ENCODE measurements at places on chromosomes 2 and 18. TPM values are rescaled to one million over a fixed set of nuclear protein-coding genes. Genes with fewer than 3 reads are reported as not detected.

DNA sequence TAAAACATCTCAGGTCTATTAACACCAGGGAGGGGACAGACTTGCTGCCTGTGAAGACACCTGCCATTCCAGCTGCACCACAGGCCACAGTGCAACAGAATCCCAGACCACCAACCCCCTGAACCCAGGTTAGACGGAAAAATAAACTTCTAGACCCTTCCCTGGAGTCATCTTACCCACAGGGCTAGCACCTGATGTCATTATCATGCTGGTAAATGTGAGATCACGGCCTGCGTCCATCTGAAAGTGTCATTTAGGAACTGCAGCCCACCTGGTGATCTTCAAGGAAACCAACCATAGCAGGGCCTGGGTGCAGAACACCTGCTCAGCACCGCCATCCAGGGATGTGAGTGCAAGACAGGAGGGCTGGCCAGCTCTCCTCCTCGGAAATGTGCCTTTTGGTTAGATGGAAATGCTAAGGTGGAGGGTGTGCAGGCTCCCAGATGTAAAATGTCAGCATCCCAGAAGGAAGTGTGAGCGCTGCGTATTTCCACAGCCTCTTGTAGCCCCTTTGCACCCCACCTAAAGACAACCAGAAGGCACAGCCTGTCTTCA, 80.8 kb downstream of the PTGR3 start:
- DNase-seq: no peak
- H3K4me3 ChIP-seq: no peak overlapping the region
- no peaks in the 10 kb centered on the region for H3K36me3 ChIP-seq
- no peaks in the 10 kb centered on the region for H3K4me1 ChIP-seq

SGPP2 gene
- 5.9 TPM for polyA plus RNA-seq

PFN4 gene
- 248 TPM for polyA plus RNA-seq

- DNase-seq: no peak
- no peak overlapping the region for H3K27ac ChIP-seq
- no peak overlapping the region for H3K4me3 ChIP-seq
- no peaks in the 10 kb centered on the region for H3K27me3 ChIP-seq
- H3K36me3 ChIP-seq: no peaks in the 10 kb centered on the region
These were observed 10.3 kb upstream of the FTCDNL1 start for GRCh38 chr2:199861132-199861774.

SPEG gene
- 16.0 TPM for polyA plus RNA-seq

DNA sequence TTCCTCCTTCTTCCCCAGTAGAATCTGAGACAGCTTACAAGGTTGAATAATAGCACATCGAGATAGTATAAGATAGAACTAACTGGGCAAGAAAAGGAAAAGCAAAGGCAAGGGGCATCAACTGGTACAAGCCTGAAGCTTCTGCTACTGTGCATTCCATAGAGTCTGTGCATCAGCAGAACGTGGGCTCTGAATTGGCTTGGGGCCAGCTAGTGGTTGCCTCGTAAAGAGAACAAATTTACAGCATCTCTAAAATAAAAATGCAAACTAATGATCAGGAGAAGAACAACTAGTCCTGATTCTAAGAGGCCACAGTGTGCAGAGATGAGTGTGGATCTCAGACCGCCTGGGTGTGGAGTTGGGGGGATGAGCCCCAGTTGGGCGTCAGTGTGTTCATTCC, 36.6 kb downstream of the UPP2 start:
- H3K36me3 ChIP-seq: no peaks in the 10 kb centered on the region
- no peaks in the 10 kb centered on the region for H3K4me1 ChIP-seq
- H3K27me3 ChIP-seq: no peaks in the 10 kb centered on the region
- DNase-seq: no peak
- no peak overlapping the region for H3K27ac ChIP-seq

- no peaks in the 10 kb centered on the region for H3K36me3 ChIP-seq
- no peak overlapping the region for H3K4me3 ChIP-seq
- DNase-seq: no peak
- H3K27me3 ChIP-seq: no peaks in the 10 kb centered on the region
- H3K4me1 ChIP-seq: no peaks in the 10 kb centered on the region
These were observed 288.4 kb upstream of the TRIB2 start for GRCh38 chr2:12428324-12428723.

GRCh38 chr2:68974251-68974650, at the start of gene GKN1:
GKN1 (plus strand) TSS chr2:68974636; CDS start chr2:68974678, 42 bp downstream.
- H3K36me3 ChIP-seq: no peaks in the 10 kb centered on the region
- H3K4me1 ChIP-seq: no peaks in the 10 kb centered on the region
- H3K27ac ChIP-seq: no peak within 1 kb of the TSS

Data from testis (tissue), 5 donors.